A549 treated with DMSO at 1 μM for 4 hours (cell line): ENCODE measurements at places on chromosomes 2 and 18. TPM values are rescaled to one million over a fixed set of nuclear protein-coding genes. Genes with fewer than 3 reads are reported as not detected.

HOXD8 gene
- total RNA-seq, result 4.8 to 5.9 TPM (median 5.5 TPM) in 5 replicates

THOC1 gene
- total RNA-seq, result 16.3 to 21.7 TPM (median 21.0 TPM) in 5 replicates

TEX44 gene
- not detected in 5 replicates for total RNA-seq

EFR3B gene
- 15.9 to 17.9 TPM (median 16.8 TPM) in 5 replicates for total RNA-seq

CD207 gene
- not detected in 5 replicates for total RNA-seq

FBXO48 gene
- 0.49 to 0.81 TPM (median 0.71 TPM) in 5 replicates for total RNA-seq

SPDYA gene
- 0.15 to 0.39 TPM (median 0.20 TPM) in 5 replicates for total RNA-seq

ASPRV1 gene
- total RNA-seq, result 0.17 to 0.38 TPM (median 0.24 TPM) in 5 replicates

ZNF142 gene
- total RNA-seq, result 15.5 to 21.3 TPM (median 19.5 TPM) in 5 replicates

COL4A3 gene
- 0.40 to 1.0 TPM (median 0.72 TPM) in 5 replicates for total RNA-seq

CTDSP1 gene
- total RNA-seq, result 63.4 to 83.1 TPM (median 71.7 TPM) in 5 replicates

DAW1 gene
- 1.6 to 2.7 TPM (median 1.7 TPM) in 5 replicates for total RNA-seq

ALPP gene
- total RNA-seq, result 0.20 to 0.50 TPM (median 0.30 TPM) in 5 replicates

TYMS gene
- total RNA-seq, result 164 to 184 TPM (median 178 TPM) in 5 replicates
